ENCODE measurements at places on chromosomes 6 and 20.

GRCh38 chr6:27616328-27617045 is 143.6 kb upstream of the ZNF184 start:
- DNase-seq: no peak

GRCh38 chr6:338815-339262 is 46.6 kb downstream of the DUSP22 start:
- no peak for DNase-seq

- no peak for DNase-seq
These were observed 1.3 kb downstream of the ABHD16A start for GRCh38 chr6:31701666-31702404.

DNA sequence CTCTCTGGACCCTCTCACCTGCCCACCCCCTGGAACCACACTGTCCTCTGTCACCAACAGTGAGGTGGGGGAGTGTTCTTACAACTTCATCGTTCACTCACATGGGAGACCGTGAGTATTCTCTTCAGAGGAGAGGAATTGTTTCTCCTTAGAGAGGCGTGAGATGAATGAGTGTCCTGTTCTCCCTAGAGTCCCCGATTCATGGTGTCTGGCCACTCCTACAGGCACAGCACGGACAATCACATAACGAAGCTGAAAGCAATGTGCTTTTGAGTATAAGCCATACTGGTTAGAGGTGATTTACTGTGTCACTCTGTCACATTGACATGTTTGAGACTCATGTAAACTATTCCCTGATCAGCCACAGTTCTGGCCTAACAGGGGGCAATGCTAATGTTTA is 54.6 kb downstream of the FOXC1 start:
- DNase-seq: no peak

DNA sequence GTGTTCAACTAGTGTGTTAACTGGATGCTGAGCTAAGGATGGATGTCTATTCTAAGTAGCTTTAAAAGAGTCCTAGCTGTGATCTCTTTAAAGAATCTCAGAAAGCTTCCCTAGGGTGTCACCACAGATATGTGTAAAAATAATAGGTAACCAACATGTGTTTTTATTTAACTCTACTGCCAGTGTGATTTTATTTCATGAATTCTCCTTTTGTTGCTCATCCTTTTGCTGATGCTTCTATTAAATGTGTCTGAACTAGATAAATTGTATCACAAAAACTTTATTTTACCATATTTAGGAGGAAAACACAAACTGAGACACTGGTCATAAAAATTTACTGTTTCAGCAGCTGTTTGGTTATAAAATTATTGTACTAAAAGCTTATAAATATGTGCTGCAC is 809.4 kb upstream of the CITED2 start:
- DNase-seq: no peak
